ENCODE measurements at places on chromosomes 6 and 20.

- DNase-seq: no peak
Measured at GRCh38 chr6:105881608-105882007, 204.5 kb upstream of the PRDM1 start.

GRCh38 chr6:35662999-35663398 lies 25.7 kb downstream of the FKBP5 start:
- DNase-seq: no peak

GRCh38 chr6:45665859-45666258 lies 288.1 kb upstream of the SUPT3H start:
- DNase-seq: no peak

- DNase-seq: peak; percentile 67
Measured at GRCh38 chr6:151387175-151387970, 4.0 kb downstream of the ZBTB2 start.

- no peak for DNase-seq
Measured at GRCh38 chr6:23994013-23994412, 132.0 kb upstream of the NRSN1 start.

DNA sequence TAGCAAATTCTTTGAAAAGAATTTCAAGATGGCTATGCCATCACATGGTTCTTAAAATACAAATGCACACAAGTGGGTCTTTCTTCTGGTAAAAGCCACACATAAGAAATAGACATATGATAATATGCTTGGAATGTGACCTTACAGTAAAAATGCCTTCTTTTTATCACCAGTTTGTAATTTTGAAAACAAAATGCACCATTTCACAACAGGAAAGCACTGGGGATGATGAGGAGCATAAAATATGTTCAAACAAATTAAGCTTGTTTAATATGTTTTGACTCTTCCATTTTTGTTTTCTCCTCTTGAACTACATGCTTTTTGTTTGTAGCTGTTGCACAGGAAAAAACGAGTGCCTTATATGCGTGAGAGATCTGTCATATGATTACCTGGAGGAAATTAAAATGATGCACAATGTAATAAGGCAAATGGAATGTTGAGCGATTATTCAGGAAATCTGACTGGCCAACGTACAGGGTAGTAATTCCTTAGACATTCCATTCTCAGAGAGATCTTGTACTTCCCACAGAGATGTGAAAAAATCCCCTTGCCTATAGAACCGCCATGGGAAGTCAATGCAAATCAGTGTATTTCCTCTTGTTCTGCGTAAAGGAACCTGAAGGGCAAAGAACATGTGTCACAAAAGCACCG lies 911.6 kb downstream of the TFAP2A start:
- DNase-seq: peak; percentile 92

DNA sequence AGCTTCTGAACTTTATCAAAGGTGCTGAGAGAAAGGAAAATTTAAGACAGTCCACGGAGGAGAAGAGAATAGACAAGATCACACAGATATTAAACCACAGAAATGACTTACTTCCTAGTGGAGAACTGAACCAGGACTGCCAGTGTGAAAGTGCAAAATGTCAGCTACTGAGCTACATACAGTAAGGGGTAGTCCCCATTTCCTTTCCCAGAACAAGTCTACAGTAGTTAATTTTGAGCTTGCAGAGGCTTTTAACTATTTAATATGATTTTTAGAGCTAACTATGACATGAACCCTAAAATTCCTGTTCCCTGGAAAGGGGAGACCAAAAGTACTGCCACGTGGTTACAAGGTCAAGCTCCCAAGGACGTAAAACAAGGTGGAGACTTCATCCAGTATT lies 45.1 kb downstream of the CEP85L start:
- DNase-seq: no peak

DNA sequence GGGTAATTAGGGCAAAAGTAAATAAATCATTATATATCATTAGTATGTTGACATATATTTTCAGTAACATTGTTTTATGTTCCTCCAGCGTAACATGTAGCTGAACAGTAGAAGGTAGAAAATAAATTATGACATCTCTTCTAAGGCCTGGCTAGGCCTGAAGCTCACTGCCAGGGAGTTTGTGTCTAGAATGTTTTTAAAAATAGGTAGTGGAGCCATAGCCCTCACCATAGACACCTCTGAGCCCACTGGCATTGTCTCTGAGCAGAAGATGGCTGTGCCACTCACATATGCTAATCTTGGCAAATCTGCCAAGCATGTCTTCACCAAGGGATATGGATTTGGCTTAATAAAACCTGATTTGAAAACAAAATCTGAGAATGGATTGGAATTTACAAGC lies 21.3 kb downstream of the FUCA2 start:
- no peak for DNase-seq

GRCh38 chr6:151441390-151442166 lies 10.3 kb downstream of the RMND1 start:
- DNase-seq: no peak

DNA sequence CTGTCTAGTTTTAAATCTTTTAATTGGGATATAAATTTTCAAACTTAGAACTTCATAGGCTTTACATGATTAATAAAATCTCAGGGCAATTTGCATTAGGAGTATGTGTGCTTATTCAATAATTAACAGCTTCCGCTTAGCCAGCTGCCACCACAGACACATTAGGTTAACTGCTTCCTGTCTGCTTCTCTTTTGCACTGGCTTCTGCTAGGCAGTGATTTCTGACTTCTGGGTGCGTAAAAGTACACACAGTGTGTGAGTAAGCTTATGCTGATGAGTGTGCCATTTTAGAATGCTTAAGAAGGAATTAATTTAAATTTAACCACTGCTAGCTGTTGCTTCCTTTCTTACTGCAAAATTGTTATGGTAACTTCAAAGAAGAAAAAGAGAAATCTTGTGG lies 73.9 kb downstream of the F13A1 start:
- no peak for DNase-seq

- DNase-seq: peak; percentile 55
Measured at GRCh38 chr6:74115674-74116073, 419.7 kb downstream of the CD109 start.

DNA sequence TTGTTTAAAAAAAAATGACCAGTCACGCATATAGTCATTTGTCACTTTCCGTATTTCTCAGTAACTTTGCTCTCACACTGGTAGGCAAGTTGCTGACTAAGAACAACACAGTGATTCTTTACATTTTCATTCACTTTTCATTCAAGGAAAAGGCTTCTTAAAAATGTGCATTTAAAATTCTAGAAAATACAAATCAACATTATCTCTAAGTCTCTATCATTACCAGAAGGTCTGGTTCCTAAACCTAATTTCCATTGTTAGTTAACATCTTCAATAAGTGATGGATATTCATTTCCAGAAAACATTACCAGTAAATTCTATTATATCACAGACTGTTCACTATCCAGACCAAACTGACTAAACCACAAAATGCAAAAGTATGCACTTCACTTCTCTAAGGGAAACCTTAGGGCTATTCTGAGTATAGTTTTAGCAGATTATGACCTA lies 115.3 kb downstream of the AHI1 start:
- DNase-seq: no peak

- DNase-seq: no peak
Measured at GRCh38 chr6:13431059-13431656, 56.2 kb downstream of the GFOD1 start.

DNA sequence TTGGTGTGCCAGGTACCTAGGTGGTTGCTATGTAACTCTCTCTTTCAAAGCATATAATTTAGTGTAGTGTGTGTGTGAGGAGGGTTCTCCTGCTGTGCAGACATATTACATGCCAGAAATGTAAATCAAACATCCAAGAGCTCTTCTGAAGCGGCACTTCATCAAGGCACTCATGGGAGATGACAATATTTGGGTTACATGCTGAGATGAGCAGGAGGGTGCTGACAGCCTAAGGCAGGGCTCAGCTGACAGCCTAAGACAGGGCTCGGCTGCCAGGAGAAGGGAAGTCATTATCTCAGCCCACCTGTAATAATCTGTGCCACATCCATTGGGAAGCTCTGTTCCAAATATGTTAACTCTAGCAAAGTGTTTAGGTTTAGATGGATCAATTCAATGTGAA lies 39.1 kb downstream of the ADGRF5 start:
- DNase-seq: no peak

DNA sequence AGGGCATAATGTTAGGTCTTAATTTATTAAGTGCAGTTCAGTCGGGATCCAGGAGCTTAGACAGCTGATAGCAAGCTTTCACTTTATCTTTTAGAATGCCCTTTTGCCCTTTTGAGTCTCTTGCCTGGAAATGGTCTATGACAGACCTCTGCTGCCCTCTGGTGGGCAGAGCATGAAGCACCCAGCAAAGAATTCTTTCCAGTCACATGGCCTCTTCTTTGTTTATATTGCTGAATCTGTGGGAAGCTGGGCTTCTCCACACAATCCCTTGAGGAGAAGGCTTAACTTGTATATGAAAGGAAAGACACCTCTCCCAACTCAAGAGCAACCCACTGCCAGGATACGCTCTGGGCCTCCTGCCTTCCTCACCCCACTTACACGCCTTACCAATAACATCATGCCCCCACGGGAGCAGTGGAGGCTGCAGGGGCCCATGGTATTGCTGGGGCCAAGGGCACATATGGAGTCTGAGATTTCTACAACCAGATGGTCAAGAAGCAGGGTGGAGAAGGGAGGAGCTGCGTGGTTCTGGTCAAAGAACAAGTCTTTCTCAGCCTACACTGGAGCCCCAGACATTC lies 20.4 kb downstream of the WFDC3 start:
- DNase-seq: peak; percentile 81

DNA sequence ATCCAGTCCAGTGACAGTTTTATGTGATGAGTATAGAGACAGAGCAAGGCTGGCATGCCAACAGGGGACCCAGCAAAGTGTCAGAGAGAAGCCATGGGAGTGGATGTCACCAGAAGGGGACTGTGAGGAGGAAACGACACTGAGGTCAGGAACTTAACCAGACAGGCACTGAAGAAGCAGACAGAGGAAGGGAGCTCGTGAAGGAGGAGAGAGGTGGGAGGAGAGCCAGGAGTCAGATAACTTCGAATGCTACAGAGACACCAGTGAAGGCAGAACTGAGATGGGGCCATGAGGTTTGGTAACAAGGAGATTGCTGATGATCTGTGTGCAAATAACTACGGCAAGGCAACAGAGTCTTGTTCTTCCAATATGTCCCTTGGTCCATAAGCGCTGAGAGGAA lies 211.1 kb upstream of the FOXA2 start:
- no peak for DNase-seq

DNA sequence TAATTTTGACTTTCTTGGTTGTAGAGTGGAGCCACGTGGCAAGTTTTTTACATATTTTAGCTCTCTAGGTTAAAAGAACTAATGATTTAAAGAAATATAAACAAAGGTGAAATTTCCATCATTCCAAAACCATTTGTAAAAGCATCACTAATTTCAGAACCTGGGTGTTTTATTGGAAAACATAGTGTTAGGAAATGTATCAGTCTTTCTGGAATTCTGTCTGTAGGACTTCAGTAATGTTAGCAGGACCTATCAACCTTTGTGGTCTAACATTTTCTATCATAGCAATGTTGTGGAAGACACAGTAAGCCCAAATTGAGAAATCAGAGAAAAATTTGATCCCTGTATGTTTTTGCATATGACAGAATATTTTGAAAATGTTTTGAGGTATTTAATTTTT lies 28.3 kb downstream of the L3MBTL3 start:
- DNase-seq: peak; percentile 35

DNA sequence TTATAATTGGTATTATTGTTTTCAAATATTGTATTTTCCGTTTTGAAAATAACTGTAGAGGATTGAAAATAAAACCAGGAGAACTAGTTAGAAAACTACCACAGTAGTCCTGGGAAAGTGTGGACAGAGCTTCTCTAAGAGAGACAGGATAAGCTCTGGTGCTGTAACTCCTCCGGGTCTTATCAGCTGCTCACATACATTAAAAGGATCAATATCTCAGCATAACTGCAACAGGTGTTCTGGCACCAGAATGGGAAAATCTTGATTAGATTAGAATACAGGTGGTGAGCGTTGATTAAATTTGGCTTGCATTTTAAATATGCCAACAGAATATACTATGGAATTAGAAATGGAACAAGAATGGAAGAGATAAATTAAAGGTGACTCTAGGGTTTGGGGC lies 1138.9 kb upstream of the ADGRB3 start:
- no peak for DNase-seq

- DNase-seq: no peak
Measured at GRCh38 chr6:105372849-105373182, 30.1 kb downstream of the PREP start.

DNA sequence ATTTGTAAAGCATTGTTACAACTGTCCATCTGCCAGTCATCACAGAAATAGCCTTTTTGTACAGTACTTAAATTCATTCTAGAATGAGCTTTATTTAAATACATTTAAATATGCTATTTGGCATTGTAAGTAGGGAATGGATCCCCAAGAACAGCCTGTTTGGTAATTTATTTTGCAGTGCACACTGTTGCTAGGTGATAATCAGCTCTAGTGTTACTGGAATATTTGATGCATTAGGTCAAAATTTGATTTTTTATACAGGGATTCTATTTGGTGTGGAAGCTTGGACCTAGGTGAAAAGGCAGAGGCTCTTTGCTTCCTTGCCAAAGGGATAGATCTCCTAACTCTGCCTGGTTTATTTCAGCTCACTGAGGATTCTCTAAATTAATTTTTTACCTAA lies 593.7 kb downstream of the EPM2A start:
- no peak for DNase-seq

DNA sequence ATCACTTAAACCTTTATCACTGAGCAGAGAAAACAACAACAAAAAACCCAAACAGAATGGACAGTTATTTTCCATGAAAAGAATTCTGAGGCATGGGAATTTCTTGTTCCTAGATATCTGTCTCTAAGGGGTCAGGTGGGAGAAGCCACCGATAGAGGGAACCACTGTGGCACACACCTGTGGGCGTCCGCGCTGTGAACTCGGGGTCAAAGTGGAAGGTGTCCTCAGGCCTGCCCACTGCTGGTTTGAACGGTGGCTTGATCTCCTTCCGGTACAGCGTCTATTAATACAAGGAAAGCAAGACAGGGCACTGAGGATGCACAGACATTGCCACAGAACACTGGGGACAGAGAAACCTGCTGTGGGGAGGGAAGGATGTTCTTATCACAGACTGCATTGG lies 76.5 kb upstream of the MPC1 start:
- no peak for DNase-seq

- no peak for DNase-seq
Measured at GRCh38 chr20:64228751-64229506, 26.6 kb upstream of the PCMTD2 start.

DNA sequence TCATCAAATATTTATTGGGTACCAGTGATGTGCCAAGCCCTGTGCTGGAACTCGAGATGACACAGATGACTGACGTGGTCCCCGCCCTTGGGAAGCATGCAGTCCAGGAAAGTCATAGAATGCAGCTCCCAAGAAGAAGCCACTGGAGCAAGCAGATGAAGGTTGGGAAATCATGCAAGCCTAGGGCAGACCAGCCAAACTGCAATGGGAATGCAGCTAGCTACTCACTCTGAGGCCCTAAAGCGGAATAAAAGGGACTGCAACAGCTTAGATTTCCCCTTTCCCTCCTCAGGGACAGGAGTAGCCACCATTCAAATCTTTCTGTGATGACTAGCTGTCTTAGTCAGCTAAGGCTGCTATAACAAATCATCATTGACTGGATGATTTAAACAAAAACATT lies 152.2 kb downstream of the MAFB start:
- DNase-seq: peak; percentile 43

Data from cardiac fibroblast (primary cell).